ENCODE measurements at places on chromosomes 12 and 14. TPM values are rescaled to one million over a fixed set of nuclear protein-coding genes. Genes with fewer than 3 reads are reported as not detected.

TSPAN9 gene
- total RNA-seq = 46.7 TPM

POTEM gene
- total RNA-seq = not detected

SSPN gene
- 19.4 TPM for total RNA-seq

KRT85 gene
- not detected for total RNA-seq

KRT74 gene
- total RNA-seq = not detected

PARPBP gene
- total RNA-seq = 13.7 TPM

PPP4R4 gene
- total RNA-seq = 0.54 TPM

HHIPL1 gene
- total RNA-seq = 4.7 TPM

CRIP1 gene
- 17.1 TPM for total RNA-seq

TDRD9 gene
- not detected for total RNA-seq

AVPR1A gene
- total RNA-seq = 0.09 TPM

RDH5 gene
- total RNA-seq = 9.7 TPM

TAS2R31 gene
- total RNA-seq = 9.7 TPM

NID2 gene
- 120 TPM for total RNA-seq

RNFT2 gene
- total RNA-seq = 33.2 TPM

DHRS2 gene
- 1.5 TPM for total RNA-seq

ZBTB1 gene
- 66.3 TPM for total RNA-seq

CIROP gene
- total RNA-seq = not detected

FAIM2 gene
- total RNA-seq = 0.29 TPM

GPRC5D gene
- total RNA-seq = not detected

ALDH1L2 gene
- total RNA-seq = 2.4 TPM

BMP4 gene
- 35.2 TPM for total RNA-seq

JPH4 gene
- 7.3 TPM for total RNA-seq

HOTAIR gene
- total RNA-seq = 1.1 TPM

NGB gene
- total RNA-seq = not detected

TAS2R14 gene
- 4.5 TPM for total RNA-seq

TEX22 gene
- 4.5 TPM for total RNA-seq

BDKRB2 gene
- 11.3 TPM for total RNA-seq

OR4E2 gene
- total RNA-seq = not detected

CELA1 gene
- not detected for total RNA-seq

HSPA2 gene
- total RNA-seq = 10.5 TPM

BHLHE41 gene
- 5.7 TPM for total RNA-seq

GUCY2C gene
- 0.07 TPM for total RNA-seq

TMEM63C gene
- total RNA-seq = 7.7 TPM

OAS3 gene
- 7.7 TPM for total RNA-seq

GZMB gene
- total RNA-seq = not detected

TMTC1 gene
- total RNA-seq = 0.91 TPM

LEMD3 gene
- total RNA-seq = 37.6 TPM

PDE3A gene
- 12.7 TPM for total RNA-seq

PPP1R1A gene
- 0.54 TPM for total RNA-seq

INSM2 gene
- not detected for total RNA-seq

FAR2 gene
- total RNA-seq = 7.2 TPM

YARS2 gene
- total RNA-seq = 21.6 TPM

RPL36AL gene
- 149 TPM for total RNA-seq

DPPA3 gene
- 0.81 TPM for total RNA-seq

GOLGA5 gene
- 34.0 TPM for total RNA-seq

NDRG2 gene
- 104 TPM for total RNA-seq

WNT1 gene
- not detected for total RNA-seq

MYO1H gene
- not detected for total RNA-seq

DPY19L2 gene
- 19.0 TPM for total RNA-seq

CLEC4A gene
- 1.1 TPM for total RNA-seq

Measured in mesothelial cell of epicardium (in vitro differentiated cells).